Gastrocnemius medialis (tissue), 4 donors: ENCODE measurements at places on chromosomes 3 and 15. TPM values are rescaled to one million over a fixed set of nuclear protein-coding genes. Genes with fewer than 3 reads are reported as not detected.

The TMF1 gene
- total RNA-seq = 38.8 TPM

The TGM4 gene
- not detected for total RNA-seq

The KBTBD13 gene
- total RNA-seq = 1.4 TPM

The KNG1 gene
- total RNA-seq = 0.55 TPM

The CPA3 gene
- total RNA-seq = not detected

The DNASE1L3 gene
- total RNA-seq = 0.29 TPM

The CPEB1 gene
- 0.69 TPM for total RNA-seq

The GPR171 gene
- total RNA-seq = not detected

The PLSCR4 gene
- total RNA-seq = 6.6 TPM

The FEZF2 gene
- total RNA-seq = not detected

The ACTC1 gene
- total RNA-seq = 61.6 TPM

The ZNF860 gene
- not detected for total RNA-seq

The OR5K2 gene
- not detected for total RNA-seq

The POLR2M gene
- total RNA-seq = 45.0 TPM

The ARNT2 gene
- 6.6 TPM for total RNA-seq

The CFAP91 gene
- total RNA-seq = 0.20 TPM

The GASK1A gene
- 1.1 TPM for total RNA-seq

The FES gene
- total RNA-seq = 5.3 TPM

The ITPR1 gene
- 5.5 TPM for total RNA-seq

The ZNF710 gene
- 2.6 TPM for total RNA-seq
